ENCODE measurements at places on chromosomes 11 and 22.

GRCh38 chr22:32574958-32575910 is 100.6 kb downstream of the FBXO7 start:
- no peak for DNase-seq

- DNase-seq = no peak
Observed at GRCh38 chr11:128532016-128532571, 55.3 kb downstream of the ETS1 start.

DNA sequence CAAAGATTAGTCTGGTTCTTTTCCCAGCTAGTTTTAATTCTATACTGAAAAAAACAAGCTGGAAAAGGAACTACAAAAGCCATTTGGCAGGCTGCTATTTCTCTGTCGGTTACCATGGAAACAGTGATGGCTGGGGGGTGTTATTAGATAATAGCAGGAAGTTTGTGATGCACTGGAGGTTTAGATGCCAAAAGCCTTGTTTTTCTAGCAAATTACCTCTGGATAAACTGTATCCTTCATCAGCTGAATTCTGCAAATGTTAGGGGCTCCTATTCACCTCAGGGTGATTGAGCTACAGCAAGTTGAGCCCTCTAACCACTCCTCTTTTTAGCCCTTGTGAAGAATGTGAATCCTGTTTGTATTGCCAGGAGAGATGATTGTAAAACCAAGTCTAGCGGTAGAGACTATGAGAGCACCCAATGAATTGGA is 25.2 kb downstream of the ALKBH3 start:
- DNase-seq = no peak

- DNase-seq = no peak
Observed at GRCh38 chr22:29632672-29633071, 29.2 kb downstream of the NF2 start.

DNA sequence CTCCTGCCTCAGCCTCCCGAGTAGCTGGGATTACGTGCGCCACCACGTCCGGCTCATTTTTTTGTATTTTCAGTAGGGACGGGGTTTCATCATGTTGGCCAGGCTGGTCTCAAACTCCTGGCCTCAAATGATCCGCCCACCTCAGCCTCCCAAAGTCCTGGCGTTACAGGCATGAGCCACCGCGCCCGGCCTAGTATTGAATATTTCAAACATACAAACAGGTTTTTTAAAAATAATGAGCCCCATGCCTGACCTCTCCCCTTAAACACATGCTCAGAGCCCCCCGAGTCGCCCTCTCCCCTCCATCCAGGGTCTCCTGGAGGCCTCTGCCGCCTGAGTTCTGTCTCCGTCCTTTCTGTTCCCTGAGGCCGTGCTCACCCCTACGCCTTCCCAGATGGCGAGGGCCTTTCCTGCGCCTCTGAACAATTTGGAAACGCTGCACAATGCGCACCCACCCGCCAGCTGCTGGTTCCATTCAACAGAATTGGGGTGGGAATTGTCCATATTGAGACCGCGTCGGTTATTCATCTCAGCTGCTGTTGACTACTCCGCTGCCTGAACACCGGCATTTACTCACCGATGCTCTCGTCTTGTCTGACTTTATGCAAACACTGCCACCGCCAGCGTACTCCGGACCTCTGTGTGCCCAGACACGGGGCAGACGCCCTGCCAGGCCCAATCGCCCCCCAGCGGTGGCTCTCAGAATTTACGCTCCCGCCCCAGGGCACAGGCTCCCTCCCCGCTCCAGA is 13.6 kb upstream of the RNH1 start:
- peak; percentile 56 for DNase-seq

DNA sequence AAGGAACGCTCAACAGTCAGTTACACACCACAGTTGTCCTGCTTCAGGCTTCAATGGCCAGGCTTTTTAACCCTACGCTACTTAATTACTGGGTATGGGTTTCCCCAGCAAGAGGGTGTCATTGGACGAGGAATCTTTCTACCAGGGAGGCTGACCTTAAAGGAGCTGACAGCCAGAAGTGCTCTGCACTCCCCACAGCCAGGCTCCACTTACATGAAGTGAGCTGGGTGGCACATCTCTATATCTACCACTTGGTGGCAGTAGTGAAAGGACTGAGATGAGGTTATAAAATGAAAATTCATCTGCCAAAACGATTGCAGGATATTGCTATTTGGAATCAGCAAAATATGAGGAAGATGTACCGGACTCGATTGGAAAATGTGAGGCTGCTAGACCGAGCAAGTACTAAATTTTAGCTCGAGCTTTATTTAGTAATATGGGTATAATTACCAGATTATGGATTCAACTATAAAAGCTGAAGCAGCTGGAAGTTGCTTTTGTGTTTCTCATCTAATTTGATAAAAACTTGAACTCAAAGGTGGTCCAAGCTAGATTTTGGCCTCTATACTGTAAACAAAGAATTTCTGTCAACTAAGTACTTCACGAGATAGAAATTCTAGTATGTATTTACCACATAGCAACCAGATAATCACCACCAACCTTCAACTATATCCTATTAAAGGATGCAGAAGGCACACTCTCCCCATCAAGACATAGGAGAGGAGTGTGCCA is 53.9 kb upstream of the CEP126 start:
- peak; percentile 48 for DNase-seq

DNA sequence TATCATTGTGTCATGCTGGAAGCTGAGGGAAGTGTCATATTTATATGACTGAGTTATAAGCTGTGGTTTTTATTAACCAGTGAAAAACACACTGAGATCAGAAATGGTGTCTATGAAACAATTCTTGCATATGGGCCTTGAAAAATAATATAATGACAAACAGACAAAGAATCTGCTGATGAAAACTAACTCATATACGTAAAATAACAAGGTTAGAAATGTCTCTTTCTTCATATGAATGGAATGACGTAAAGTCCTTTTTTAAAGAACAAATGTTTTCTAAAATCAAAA is 48.8 kb upstream of the PHF21B start:
- no peak for DNase-seq

GRCh38 chr11:92137747-92138146 is 86.9 kb upstream of the FAT3 start:
- DNase-seq = no peak

DNA sequence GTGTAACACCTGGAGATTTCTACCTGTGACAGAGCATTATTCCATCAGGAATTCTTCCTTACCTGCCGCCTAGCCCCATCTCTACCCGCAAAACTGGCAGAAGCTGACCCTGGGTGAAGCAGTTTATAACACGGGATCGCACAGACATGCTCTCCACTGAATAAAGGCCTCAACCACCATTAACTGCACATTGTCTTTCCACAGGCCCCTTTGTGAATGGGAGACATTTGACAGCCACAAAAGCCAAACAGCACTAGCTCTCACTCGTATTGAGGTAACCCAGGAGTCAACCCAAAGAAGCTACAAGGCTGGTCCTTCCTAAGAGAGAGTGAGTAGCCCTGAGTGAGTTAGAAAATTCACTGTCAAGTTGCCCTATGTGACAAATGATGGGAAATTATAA is 135.6 kb downstream of the RCN1 start:
- no peak for DNase-seq

DNA sequence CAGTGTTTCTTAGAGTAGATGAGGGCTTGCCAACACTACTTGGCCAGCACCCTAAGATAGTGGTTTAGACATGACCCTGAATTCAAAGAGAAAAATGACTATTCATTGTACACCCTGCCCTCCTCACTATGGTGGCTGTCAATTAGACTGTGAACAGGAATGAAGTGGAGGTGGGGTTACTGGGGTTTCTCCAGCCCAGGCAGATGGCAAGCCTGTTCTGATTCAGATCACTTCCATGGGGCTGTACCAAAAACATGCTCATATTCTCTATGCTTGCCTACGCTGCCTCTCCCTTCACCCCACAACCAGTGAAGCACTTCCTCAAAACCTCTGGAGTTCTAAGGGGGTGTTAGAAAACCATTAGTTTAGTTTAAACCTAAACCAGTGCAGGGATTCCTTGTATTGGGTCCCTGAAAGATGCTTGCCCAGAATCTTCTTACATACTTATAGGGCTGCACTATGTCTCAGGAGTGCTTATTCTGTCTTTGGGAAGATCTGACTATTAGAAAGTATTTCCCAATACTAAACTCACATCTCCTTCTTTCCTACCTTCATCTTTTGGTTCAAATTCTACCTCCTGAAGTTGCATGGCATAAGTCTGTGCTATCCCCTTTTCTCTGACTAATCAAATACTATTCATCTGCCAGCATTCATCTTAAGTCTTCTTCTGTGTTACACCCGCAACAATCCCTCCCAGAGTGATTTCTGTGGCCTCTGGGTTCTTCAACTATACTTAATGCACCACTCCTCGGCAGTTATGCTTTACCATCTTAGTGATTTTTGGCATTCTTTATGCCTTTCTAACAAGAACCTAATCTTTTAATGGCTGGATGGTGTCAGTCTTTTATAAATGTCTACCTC is 71.8 kb downstream of the ATG16L2 start:
- no peak for DNase-seq

GRCh38 chr11:113989916-113990315 is 15.0 kb downstream of the HTR3A start:
- DNase-seq = no peak

DNA sequence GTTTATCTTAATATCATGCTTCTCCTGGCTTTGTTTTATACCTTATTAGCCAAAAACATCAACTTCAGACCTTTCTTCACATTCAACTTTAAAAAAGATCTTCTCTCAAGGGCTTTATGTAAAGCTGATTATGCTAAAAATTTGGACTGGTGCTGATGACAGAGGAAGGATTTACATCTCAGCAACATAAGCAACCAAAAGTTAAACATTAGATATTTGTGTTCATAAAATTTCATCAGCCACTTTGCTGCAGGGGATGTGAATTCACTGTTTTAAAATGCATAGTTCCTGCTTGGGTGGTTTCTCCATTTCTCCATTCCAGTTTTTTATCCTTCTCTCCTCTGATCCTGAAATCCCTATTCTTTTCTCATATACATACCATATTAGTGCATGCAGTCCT is 398.6 kb upstream of the DDI1 start:
- no peak for DNase-seq

DNA sequence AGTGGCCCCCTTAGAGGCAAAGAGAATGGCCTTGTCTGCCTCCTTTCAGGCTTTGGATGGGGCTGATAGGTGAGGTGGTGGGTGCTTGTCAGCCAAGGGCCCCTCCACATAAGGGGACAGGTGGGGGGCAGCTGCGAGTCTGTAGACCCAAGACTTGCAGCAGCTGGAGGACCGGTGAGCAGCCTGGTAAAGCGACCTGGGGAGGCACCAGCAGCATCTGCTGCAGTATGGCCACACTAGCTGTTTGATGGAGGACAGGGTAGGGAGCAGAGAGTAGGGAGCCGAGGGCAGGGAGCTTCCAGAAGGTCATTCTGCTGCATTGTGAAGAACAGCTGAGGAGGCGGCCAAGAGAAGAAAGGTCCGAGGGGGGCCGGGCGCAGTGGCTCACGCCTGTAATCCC is 16.8 kb upstream of the MRTFA start:
- DNase-seq = no peak

DNA sequence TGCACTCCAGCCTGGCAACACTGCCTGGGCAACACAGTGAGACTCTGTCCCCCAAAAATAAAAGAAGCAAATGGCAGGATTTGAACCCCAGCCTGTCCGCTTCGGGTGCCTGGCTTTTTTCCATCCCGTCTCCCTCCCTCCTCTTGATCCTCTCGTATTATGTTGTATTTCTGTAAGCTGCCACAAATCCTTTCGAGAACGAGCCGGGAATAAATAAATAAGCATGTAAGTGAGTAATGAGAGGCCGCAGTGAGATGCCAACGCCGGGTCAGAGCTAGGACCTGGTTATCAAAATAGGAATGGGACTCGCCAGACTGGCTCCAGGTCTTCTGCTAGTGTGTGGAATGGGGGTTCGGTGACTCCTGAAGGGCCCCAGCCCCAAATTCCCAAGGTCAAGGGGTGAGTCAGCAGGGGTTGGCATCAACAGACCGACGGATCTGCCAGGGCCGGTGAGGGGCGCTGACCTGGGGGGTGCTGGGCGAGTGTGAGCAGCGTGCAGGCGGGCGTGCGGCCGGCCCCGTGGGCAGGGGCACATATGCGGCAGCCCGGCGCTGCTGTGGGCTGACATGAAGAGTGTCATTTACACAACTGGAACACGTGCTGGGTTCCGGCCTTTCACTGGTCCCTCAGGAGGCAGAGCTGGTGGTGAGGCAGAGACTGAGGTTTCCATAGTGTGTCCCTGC is 47.8 kb downstream of the FLRT1 start:
- no peak for DNase-seq

DNA sequence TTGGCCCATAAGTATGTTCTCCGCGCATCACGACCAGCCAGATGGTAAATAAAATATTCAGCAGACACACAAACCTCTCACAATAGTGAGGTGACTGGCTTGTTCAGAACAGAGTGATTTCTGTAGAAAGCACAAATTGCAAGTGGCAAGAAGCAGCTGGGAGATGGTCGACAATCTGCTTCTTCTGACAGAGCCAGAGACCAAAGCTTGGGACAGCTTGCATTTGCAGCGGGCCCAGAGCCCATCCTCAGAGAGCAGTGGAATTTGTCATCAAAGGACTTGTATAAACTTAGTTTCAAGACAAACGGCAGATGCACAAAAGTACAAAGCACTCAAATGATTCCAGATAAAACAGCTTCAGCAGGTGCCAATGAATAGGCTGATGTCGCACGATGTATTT is 7.6 kb upstream of the GALNT18 start:
- no peak for DNase-seq

- DNase-seq = peak; percentile 81
Observed at GRCh38 chr11:63762654-63763495, 5.7 kb downstream of the ZFTA start.

GRCh38 chr11:102399189-102399588 is 52.2 kb downstream of the BIRC2 start:
- DNase-seq = no peak

DNA sequence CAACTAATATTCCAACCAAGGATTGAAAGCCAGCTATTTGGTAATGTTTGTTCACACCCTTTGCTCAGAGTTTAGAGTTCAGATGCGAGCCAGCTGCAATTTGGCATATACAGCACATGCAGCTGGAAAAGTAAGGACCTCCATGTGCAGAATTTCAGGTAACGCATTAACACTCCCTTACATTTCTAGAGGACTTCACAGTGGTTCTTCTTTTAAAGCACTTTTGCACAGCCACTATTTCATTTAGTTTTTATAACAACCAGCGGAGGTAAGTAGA is 3.4 kb downstream of the POU2AF3 start:
- DNase-seq = no peak

DNA sequence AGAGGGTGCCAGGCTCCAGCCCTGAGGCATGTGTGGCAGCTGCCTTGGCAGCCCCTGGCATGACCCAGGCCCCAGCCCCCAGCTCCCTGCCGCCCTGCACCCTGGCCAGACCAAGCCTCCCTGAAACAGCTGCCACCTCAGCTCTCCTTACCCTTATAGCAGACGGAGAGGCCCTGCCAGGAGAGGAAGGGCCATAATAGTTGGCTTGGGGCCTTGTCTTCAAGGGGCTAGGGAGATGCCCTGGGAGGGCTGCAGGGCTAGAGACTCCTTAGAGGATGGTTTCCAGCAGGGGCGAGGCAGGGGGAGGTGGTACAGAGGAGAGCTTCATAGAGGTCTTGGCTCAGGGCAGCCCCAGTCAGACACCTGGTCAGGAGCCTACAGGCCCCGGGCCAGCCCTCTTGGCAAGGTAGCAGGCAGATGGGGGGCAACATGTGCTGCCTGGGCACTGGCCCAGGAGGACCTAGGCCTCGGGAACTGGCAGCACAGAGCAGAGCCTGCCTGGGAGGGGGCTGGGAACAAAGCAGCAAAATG is 13.0 kb downstream of the SMTN start:
- DNase-seq = peak; percentile 48
